Anterior cingulate cortex (tissue), 58 donors: ENCODE measurements at places on chromosomes 6 and 20.

GRCh38 chr6:45721665-45722064 is 294.0 kb downstream of the CLIC5 start:
- DNase-seq = no peak

DNA sequence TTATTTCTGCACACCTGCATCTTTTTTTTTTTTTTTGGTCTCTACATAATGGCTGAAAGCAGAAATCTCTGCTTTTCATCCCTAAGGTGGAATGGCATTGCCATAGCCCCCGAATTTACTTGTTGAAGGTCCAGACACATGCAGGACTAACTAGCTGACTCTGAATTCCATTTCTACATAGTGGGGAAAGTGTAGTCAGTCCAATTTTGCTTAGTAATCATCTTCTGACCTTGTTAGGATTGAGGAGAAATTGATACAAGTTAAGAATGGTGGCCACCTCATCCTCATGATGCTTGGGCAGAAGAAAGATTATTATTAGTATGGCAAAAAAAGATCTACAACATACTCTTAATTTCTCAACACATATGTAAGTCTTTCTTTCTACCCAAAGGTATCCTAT is 16.4 kb upstream of the FAM83B start:
- no peak for DNase-seq

GRCh38 chr6:155314773-155315515 is 660 bp upstream of the TFB1M start:
- no peak for DNase-seq

DNA sequence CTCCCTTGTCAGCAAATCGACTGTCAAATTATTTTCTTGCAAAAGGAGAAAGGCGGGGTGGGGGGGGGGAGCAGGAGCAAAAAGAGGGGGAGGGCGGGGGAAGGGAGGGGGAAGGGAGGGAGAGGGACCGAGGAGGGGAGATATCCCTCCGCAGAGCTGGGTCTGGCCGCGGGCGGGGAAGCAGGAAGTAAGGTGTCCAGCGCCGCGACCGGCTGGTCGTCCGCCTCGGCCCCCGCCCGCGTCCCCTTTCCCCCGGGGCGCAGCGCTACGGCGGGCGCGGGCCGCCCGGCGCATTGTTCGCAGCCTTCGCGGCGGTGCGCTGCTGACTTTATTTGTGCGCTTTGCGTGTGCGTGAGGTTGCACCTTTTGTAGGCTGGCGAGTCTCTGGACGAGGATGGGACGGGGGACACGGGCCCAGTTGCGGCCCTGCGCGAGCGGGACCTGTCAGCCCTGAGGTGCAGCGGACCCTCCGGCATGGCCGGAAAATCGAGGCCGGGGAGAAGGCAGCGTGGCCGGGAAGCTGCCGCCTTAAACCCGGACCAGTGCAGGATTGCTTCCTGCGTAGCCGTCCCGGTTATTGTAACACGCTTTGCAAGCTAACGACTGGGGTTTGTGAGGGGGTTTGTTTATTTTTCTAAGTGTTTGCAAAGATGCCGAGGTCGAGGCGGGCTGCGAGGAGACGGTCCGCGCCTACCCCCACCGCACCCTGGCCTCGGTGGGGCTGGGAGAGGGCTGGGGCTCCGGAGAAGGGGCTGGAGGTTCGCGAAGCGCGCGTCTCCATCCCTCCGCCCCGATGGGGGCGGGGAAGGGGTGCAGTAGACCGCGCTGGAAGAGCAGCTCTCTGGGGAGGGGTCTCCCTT is 675 bp upstream of the TRERF1 start:
- DNase-seq = peak; percentile 73

DNA sequence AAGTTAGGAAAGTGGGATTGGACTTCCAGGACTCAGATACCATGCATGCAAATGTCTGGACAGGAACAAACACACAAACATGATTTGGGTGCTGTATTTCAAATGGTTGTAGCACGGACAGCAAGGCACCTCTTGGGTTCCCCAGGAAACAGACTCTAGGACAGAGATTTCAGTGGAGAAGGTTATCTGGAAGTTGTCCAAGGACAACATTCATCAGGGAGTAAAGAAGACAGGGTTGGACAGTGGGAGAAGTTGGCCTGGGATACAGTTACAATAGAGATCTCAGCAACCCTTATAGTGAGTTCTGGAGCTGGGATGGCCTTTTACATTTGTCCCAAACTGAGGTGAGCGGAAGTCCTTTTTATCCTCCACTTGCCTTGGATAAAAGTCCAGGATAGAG is 19.8 kb upstream of the TINAG start:
- DNase-seq = no peak

DNA sequence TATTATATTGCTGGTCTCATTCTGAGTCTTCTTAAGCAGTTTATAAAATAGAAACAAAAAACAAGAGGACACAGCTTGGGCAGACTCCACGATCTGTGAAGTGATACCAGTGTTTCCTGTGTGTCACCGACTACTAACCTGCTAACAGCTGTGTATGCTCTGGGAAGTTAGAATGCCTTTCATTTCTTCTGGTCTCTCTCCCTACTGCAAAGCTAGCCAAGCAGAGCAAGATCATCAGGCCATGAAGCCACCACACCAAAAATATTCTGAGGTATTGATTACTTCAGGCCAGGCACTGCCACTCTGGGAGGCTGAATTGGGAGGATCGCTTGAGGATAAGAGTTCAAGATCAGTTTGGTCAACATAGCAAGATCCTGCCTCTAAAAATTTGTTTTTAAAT is 46.9 kb upstream of the SMIM29 start:
- DNase-seq = no peak

- no peak for DNase-seq
These were observed 6.3 kb downstream of the SOD2 start for GRCh38 chr6:159686703-159687102.

- DNase-seq = no peak
These were observed 254.4 kb upstream of the KCNQ5 start for GRCh38 chr6:72367439-72367838.

DNA sequence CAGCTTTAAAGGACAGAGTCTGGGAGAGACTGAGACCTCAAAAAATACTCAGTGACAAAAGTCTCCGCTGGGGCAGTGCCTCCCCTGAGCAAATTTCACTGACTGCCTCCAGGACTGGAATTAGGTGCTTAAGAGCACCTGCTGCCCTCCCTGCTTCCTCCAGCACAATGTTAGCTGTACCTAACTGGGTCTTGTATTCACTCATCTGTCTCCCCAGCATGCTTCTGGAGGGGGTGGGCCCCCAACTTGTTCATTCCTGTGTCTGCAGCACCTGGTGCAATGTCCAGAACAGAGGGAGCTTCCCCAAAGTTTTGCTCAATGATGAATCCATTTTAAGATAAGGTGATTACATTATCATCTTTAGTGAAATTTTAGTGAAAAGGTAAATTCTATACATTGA is 650.7 kb downstream of the KIF16B start:
- no peak for DNase-seq

DNA sequence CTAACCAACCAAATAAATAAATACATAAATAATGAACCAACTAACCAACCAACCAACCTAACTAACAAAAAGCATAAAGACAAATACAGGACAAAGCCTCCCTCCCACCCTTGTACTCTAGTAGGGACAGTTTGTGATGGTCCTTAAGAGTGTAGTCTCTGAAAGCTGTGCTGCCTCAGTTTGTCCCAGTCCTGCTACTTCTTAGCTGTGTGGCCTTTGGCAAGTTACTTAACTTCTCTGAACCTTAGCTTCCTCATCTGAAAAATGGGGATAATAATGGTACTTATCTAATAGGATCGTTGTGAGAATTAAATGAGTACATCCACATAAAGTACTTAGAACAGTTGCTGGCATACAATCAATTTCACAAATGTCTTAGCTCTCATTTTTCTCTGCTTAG is 232.6 kb upstream of the SUPT3H start:
- DNase-seq = no peak

- no peak for DNase-seq
These were observed 45.8 kb downstream of the AGPAT4 start for GRCh38 chr6:161228096-161228495.

DNA sequence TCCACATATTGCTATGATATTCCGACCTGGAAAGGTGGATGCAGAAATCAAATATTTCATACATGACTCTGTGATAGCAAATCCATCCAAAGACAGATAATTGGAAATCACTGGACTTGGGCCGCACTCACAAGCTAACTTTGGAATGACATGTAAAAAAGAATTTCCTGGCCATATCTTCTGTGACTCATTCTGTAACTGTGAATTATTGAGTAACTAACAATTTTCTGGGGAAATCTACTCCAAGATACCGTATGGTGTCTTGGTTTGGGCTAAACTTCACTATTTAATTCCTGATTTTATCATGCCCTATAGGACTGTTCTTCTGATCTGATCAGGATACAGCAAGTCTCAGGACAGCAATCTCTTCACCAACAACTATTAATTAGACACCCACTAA is 92.7 kb upstream of the LY86 start:
- DNase-seq = no peak

DNA sequence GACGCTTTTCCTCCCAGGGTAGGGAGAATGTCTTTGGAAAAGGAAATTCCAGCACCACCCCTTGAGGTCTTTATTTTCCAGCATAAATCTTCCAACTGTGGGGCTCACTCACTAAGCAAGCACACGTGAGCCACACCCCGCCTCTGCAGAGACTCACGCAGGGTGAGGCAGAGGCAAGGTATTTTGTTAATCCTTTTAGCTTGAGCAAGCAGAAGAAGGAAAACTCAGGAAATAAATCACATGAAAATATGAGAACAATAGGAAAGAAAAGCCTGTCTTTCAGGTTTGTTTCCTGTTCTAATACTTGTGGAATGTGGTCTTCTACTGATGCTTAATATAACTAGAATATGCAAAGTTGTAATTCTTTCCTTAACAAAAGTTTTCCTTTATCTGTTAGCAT is 4.1 kb upstream of the PHACTR2 start:
- no peak for DNase-seq

DNA sequence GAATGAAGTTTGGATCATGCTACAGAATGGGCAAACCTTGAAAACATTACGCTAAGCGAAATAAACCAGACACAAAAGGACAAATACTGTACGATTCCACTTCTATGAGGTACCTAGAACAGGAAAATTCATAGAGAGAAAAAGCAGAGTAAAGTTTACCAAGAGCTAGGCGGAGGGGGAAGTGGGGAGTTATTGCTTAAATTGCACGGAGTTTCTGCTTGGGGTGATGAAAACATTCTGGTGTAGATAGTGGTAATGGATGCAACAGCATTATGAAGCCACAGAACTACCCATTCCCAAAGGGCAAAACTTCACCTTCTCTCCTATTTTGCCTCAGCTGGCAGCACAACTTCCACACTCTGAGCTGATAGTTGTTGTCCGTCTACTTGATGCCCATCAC is 6.4 kb upstream of the PDYN start:
- DNase-seq = no peak

GRCh38 chr6:167546611-167547327 is 221.9 kb downstream of the TTLL2 start:
- no peak for DNase-seq

- no peak for DNase-seq
These were observed 74.4 kb downstream of the HDGFL1 start for GRCh38 chr6:22643780-22644179.

- no peak for DNase-seq
These were observed 55.7 kb downstream of the PPP1R14C start for GRCh38 chr6:150198532-150198931.

GRCh38 chr6:54185885-54186284 is 74.6 kb downstream of the MLIP start:
- DNase-seq = no peak

DNA sequence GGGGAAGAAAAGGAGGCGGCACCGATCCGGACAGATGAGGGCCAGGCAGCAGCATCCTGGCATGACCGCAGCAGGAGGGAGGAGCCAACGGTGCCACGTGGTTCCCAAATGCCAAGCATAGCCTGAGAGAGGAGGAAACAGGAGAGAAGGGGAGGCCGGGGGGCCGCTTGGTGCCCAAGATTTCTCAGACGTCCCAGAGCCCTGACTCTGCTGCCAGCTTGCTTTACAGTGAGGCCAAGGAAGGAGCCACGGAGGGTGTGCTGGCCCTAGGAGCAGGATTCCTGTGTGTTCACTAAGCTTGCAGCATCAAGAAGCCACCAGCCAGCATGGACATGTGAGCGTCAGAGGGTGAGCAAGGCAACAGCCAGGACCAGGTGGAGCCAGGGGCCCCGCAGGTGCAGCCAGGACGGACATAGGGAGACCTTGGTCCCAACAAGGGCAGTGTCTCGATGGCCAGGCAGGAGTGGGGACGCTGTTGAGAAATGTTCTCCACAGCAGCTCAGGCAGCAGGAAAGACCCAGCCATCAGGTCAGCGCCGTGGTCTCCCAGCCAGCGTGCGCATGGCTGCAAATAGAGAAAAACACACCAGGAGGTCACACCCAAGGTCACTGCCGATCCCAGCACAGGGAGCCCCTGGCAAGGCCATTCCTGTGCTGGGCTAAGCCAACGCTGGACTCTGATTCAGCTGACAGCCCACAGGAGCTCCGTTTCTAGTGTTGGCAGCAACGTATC is 143.7 kb downstream of the DLL1 start:
- no peak for DNase-seq

DNA sequence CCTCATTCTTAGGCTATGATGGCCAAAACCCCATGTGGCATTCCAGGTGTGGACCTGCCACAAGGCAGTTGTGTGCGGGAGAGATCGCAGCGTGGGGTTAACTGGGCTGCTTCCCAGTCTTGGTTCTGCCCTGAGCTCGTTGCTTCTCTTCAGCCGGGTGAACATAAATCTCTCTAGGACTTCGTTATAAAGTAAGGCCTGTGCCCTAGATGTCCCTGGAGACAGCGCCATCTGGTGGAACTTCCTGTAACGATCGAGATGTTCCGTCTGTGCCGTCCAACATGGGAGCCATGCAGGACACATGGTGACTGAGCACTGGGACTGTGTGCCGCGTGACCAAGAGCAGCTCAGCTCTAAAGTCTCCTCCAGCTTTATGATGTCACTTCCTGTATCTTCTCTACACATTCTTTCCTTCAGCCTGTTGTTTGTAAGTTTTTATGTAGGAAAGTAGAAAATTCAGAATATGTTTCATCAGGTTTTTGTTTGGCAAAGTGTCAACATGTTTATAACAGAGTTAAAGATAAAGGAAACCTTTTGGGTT is 26.8 kb upstream of the RPP40 start:
- peak; percentile 24 for DNase-seq

DNA sequence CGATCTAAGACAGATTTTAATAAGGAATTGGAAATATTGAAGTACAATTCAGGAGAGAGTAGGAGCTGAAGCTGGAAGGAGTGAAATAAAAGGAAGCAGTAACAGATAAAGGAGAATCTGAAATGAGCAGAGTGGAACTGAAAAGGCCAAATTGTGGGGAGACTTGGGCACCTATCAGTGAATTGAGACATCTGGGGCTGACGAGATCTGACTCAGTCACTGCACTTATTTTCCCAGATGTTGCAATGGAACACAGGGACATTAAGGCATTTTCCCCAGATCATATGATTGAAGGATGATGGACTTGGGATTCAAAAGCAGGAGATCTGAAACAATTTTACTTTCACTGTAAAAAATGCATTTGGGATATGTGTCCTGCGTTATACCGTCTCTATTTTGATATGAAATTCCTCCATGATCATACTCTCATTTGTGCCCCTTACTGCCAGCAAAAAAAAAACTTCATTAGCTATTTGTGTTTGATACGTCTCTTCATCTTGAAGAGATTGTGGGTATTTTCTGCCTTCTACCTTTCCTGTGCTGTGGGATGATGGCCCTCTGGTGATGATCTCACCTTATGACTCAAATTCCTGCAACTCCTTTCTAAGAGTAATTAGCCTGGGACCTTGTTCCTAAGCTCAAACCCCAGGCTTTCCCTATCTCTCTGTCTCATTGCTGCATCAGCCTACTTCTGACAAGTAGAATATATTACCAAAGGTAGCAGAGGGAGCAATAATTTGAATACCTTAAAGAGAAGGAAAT is 278.5 kb upstream of the MAN1A1 start:
- DNase-seq = no peak
